Epithelial cell of prostate (primary cell): ENCODE measurements at places on chromosomes 13 and 19.

DNA sequence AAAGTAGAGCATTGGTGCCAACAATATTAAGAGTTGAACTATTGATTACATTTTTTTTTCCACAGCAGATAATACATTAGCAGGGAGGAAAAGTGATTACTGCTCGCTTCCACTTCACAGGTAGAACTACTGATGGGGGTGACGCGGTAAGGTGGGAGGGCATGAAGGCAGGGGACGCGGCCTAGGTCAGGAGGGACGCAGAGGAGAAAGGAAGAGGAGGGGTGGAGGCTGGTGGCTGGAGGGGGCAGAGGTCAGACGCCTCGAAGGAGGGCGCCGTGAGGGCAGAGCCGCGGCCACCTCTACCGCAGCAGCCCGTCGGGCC, 287 bp upstream of the B3GLCT start:
- DNase-seq: no peak

GRCh38 chr13:71876648-71877255, 9.7 kb upstream of the DACH1 start:
- no peak for DNase-seq

- DNase-seq: no peak
Observed at GRCh38 chr19:14187561-14187960, 18.4 kb downstream of the ADGRL1 start.

GRCh38 chr13:46031581-46032263, 20.8 kb downstream of the ZC3H13 start:
- no peak for DNase-seq

DNA sequence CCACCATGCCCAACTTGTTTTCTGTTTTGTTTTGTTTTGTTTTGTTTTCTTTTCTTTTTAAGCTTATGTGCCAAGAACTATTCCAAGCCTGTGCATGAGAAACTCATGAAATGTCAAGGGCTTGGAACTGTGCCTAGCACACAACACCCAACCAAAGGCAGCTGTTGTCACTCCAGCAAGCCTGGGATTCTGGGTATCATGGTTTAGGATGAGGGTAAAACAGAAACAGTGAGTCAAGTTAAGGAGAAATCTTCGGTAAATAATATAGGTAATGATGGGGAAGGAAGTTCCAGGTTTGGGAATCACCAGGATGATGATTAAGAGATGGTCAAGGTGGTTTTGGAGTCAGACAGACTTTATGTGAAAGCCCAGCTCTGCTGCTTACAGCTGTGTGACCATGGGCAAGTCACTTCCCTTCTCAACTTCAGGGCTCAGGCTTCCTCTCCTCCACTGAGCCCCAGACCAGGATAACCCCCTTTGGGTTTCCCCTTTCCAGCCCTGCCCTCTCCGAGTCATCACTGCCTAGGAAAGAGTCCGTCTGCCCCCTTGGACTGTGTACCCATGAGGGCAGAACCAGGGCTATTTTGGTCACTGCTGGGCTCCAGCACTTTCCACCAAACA, 5.0 kb downstream of the PVR start:
- peak; percentile 40 for DNase-seq

DNA sequence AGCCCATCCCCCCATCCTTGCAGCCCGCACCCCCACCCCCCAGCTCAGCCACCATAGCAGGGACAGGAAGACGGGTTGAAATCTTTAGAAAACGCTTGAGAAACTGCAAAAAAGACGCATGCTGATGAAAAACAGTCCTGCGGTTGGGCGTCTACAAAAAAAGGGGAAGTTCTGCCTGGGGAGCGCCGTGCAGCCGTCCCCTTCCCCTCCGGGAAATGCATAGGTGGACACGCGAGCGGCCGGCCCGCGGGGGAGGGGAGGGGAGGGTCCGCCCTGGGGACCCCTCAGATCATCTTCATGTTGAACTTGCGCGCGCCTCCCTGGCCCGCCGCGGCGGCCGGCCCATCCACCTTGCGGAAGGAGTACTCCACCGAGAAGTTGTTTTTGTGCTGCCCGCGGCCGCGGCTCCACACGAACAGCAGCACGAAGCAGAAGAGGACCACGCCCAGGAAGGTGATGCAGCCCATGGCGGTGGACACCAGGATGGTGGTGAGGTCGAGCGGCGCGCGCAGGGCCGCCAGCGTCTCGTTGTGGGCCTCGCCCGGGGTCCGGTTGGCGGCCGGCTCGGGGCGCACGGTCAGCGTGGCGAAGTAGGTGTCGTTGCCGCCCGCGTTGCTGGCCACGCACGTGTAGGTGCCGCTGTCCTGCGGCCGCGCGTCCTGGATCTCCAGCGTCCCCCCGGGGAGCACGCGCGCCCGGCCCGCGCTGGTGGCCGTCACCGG, 7.9 kb upstream of the PEAK3 start:
- DNase-seq: no peak

DNA sequence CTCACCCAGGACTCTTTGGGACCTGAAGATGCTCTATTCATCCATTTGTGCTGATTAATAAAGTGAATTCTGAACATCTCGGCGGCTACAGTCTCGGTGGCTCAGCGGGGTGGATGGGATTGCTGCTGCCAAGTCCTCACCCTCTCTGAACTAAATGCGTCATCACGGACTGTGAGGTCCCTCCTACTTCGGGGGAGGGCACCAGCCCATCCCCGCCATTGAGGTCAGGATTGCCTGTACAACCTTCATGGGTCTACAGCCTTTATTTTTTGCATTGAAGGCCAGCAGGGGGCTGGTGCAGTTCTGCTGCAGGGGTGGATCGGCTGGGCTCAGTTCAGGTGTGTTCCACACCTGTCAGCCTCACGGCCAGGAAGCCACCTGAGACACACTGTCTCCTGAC, 181.8 kb downstream of the COL4A1 start:
- no peak for DNase-seq

DNA sequence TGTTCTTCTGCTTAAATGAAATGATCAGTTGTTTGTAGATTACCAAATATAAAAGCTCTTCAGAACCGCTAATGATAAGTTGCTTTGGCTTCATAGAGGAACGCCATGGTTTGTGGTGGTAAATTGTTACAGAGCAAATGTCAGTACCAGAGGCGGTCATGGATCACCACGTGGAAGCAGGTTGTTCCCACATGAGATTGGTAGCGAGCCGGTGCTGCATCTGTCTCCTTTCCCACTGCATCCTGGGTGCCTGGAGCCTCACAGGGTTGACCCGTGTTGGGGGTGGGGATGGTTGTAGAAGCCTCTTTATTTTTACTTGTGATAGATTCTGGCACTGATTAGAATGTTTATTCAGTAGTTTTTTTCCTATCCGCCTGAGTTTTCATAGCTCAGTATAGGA, 14.7 kb downstream of the GARRE1 start:
- no peak for DNase-seq

- DNase-seq: no peak
Observed at GRCh38 chr19:12788042-12788681, 3.1 kb upstream of the JUNB start.

DNA sequence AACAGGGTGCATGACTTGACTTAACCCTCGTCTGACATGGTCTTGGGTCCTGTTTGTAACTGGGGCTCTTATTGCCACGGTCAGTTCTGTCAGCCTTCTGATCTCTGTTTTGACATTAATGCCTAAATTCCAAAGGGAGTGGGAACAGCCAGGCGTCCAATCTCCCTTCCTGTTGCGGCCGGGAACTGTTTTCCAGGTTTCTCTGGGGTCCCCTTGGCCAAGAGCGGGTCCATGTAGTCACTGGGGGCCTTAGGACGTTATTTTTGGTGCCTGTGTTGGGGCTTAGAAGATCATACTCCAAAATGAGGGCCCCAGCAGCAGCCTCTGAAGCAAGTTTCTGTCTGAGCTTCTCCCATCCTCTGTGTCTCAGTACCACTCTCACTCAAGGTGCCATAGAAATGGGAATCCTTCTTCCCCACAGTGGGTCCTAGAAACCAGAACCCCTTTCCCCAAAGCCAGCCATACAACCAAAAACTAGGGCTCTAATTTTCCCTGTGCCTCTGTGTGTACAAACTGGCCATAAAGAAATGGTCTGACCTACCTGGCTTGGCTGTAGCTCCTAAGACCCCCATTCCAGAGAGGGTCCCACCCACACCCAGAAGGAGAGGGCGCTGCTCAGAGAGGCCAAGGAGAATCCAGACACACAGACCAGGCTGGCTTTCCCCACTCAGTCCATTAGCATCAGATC, 50.4 kb downstream of the C13orf46 start:
- DNase-seq: no peak

GRCh38 chr19:10543059-10543419, 665 bp upstream of the ATG4D start:
- DNase-seq: no peak

DNA sequence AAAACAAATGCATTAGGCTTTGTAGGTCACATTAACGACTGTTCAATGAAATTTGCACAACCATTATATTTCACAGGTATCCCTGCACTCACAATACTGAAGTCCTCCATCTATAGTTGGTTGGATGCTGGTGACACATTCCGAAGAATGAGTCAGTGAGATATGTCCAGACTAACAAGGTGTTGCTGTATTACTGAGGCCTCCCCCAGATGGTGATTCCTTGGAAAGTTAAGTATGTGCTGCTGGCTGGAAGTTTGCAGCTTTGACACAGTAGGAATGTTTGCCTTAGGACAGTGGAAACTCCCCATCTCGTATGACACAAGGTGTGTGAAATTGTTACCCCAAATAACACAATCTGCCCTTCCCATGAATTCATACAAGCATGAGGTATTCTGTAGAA, 46.6 kb downstream of the FGF14 start:
- no peak for DNase-seq

DNA sequence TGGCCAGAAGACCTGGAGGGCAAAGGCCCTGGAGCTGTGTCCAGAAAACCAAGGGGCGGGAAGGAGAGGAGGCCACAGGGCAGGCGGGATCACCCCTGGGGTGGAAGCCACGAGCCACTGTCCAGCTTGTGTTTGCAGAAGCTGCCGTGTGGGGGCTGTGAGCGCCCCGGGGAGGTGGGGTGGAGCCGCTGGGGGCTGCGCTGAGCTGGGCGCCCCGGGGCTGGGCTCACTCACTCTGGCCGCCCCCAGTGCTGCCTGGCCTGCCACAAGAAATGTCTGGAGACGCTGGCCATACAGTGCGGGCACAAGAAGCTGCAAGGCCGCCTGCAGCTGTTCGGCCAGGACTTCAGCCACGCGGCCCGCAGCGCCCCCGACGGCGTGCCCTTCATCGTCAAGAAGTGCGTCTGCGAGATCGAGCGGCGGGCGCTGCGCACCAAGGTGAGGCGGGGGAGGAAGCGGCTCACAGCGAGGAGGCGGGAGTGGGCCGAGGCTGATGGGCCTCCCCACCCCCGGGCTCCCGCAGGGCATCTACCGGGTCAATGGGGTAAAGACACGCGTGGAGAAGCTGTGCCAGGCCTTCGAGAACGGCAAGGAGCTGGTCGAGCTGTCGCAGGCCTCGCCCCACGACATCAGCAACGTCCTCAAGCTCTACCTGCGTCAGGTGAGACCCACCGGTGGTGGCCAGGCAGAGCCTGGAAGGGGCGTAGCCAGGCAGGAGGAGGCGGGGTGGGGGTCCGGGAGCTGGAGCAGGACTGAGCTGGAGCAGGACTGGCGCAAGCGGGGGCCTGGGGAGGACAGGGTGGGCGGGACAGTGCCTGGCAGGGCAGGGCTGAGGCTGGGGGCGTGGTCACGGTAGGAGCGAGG, 13.6 kb downstream of the POLR2E start:
- DNase-seq: no peak

DNA sequence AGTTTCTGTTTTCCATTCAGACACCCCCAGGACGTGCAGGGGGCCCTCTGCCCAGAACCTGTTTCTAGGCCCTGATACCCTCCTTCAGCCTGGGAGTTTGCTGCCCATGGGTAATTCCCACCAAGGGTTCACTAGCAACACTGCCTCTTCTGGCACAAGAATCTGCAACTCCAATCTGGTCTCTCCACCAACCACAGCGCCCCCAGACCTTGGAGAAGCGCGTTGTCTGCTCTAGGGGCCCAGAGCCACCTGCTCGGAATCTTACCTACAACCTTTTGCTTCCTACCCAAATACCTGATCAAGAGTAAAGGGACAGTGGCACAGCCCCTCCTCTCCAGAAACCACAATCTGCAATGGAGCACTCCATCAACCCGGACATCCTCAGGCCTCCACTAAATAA, 763 bp downstream of the ZNF180 start:
- no peak for DNase-seq

DNA sequence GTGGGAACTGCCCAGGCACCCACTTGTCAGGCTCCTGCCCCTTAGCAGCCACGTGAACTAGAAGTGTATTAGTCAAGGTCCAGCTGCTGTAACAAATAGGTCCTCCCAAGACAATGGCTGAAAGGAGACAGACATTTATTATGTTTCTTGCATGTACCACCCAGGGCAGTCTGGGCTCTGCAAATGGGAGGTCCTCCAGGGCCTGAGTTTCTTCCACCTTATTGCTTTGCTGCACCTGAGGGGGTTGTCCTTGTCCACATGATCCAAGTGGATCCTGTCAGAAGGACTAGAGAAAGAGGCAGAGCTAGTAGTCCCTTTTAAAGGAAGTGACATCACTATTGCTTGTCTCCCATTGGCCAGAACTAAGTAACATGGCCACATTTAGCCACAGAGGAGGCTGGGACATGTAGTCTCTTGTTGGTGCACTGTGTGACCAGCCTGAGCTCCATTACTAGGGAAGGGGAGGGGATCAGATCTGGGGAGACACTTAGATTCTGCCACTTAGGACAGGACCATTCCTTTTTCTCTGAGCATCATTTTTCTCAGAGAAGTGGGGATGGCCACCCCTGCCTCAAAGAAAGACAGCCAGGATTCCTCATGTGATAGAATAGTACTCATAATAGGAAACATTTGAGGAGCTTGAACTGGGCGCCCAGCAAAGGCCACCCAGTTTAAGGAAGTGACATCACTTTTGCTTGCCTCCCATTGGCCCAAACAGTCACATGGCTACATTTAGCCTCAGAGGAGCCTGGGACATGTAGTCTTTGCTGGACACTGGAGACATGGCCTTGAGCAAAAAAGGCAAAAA, 15.1 kb downstream of the CC2D1A start:
- no peak for DNase-seq

DNA sequence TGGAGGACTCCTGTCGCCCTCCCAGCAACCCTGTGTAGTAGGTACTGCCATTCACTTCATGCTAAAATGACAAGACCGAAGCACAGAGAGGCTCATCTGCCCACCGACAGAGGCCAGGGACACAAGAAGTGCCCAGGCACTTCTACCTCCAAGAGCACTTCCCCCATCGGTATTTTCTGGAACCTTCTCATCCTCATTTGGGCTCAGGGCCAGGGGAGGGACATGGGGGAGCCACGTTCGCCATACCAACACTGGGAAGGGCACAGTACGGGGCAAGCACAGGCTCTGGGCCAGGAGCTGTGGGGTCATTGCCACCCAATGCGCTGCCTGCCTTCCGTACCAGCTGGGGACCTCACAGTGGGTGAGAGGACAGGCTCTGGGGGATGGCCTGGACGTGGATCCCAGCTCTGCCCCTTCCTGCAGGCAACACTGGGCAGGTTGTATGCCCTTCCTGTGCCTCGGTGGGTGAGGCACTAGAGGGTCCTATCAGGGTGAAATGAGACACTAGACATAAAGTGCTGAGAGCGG, 21.3 kb upstream of the CCNP start:
- no peak for DNase-seq

- no peak for DNase-seq
Observed at GRCh38 chr13:90068658-90069057, 1278.8 kb upstream of the MIR17HG start.
